Activated naive CD4-positive, alpha-beta T cell treated with anti-CD3 and anti-CD28 coated beads, Interleukin-2, amount 50 U/mL, for 16 hours (primary cell): ENCODE measurements at places on chromosomes 2 and 18.

- no peak for DNase-seq
Observed at GRCh38 chr2:181374781-181375675, 82.2 kb upstream of the ITGA4 start.

GRCh38 chr2:109284826-109285225 lies 155.8 kb downstream of the SH3RF3 start:
- no peak for DNase-seq

- peak; percentile 55 for DNase-seq
Observed at GRCh38 chr2:173354582-173355131, at the start of gene CDCA7. Gene CDCA7, plus strand, starts transcription at chr2:173354872. Its CDS starts 92 bp downstream, at chr2:173354964.

DNA sequence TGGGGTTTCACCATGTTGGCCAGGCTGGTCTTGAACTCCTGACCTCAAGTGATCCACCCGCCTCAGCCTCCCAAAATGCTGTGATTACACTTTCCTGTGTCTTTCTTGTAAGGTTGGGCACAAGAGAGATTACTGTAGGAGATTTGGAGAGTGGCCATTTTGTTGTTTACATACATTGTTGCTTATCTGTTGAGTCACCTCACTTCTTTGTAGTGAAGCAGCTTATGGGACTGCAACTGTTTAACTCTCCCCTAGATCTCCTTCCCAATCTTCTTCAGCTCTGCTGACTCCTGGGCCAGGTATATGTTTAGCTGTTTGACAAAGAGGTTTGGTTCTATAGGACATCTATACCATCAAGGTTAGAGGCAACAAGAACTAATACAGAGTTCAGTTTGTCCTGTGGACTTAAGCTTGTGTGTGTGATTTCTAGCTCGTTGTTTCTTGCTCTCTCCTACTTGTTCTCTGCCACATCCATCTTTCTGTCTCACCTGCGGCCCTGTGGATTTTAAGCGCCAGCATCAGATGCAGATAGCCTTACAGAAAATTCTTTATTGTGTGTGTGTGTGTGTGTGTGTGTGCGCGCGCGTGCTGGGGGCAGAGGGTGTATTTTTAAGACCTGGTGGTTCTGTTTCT lies 95.4 kb downstream of the HAUS1 start:
- DNase-seq = no peak

- no peak for DNase-seq
Observed at GRCh38 chr2:129734343-129735034, 245.0 kb upstream of the RAB6C start.

DNA sequence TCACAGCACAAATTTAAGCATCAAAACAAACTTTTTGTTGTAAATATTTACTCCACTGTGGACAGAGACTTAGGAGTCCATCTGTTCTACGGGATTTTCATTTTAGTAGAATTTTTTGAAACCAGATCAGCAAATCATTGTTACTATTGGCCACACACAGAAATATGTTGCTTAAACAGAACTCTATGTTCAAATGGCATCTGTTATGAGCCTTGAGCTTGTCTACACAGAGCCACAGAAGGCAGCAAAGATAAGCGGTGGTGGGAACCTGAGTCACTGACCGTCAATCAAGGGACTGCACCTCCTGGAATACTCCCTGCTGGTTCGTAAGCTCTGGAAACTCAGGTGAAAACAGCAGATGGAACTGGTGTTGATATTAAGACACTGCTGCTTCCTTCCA lies 156.8 kb downstream of the TMEM200C start:
- no peak for DNase-seq

DNA sequence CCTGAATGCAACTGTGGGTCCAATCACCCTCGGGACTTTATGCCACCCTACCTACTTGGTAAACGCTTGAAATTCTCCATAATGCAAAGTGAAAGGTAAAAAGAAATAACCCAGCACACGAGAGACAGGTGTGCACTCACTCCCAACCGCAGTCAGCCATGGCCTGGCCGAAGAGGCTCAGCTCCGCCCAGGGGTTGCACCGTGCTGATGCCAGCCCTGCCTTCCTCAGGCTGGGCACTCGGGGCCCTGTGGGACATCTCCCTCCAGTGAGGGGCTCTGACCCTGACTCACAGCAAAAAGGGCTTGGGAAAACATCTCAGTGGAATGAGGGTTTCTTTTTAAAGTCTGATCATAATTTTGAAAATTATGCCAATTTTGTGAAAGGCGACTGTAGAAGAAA lies 13.3 kb downstream of the SLC66A2 start:
- DNase-seq = no peak

GRCh38 chr2:180959787-180960186 lies 20.6 kb upstream of the UBE2E3 start:
- no peak for DNase-seq

- peak; percentile 41 for DNase-seq
Observed at GRCh38 chr2:10042301-10043161, 819 bp upstream of the KLF11 start.

- DNase-seq = no peak
Observed at GRCh38 chr2:234313558-234313957, 183.3 kb downstream of the ARL4C start.

GRCh38 chr2:204260901-204261300 lies 284.4 kb upstream of the PARD3B start:
- no peak for DNase-seq

GRCh38 chr2:64972876-64973275 lies 16.3 kb upstream of the SLC1A4 start:
- no peak for DNase-seq

DNA sequence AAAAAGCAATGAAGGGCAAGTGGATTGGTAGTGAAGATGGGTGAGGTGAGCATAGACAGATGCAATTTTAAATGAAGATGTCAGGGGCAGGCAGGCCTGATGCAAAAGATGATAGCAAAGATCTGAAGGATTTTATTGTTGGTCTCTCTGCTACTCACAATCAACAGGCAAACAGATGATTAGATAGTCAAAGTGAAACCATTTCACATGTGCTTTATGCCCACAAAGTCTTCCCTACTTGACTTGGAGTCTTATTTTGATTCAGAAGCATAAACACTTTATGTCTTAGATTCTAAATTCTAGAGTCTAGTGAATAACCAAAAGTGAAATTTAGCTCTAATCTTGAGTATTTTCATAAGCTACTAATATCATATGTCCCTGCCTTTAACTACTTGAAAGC lies 153.8 kb upstream of the HNRNPA3 start:
- DNase-seq = no peak

GRCh38 chr18:55252053-55252675 lies 292.9 kb upstream of the CCDC68 start:
- no peak for DNase-seq

GRCh38 chr2:230870544-230871360 lies 6.0 kb downstream of the ITM2C start:
- DNase-seq = no peak

DNA sequence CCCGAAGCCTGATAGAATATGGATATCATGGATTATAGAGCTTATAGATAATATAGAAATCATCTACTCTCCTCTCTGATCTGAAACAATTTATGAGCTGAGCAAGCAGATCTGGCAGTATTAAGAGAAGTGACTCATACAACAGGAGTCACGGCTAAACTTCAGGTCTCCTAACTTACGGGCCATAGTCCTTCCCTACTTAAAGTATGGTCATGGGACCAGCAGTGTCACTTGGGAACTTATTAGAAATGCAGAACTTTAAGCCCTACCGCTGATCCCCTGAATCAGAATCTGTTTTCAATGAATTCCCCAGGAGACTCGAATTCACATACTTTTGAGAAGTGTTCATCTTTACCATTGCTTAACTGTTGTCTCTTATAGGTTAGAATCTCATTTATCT lies 195.7 kb upstream of the FANCL start:
- DNase-seq = no peak

- no peak for DNase-seq
Observed at GRCh38 chr2:1757567-1757966, 13.3 kb upstream of the PXDN start.

DNA sequence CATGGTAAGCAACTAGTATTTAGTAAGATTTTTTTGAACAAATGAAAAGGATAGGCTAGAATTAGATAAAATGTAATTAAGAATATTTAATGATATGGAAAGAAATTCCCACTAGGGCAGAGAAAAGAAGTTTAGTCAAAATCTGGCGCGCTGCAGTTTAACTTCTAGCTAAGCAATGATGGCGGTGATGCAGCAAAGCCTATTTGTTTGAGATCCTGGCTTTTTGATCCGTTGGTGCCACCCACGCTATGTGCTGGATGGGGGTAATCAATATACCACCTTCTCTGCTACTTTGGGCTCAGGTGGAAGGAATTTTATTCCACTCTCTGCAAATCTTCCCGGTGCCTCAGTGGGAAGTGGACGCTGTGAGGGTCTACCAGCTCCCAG lies 421 bp upstream of the FAM171B start:
- DNase-seq = no peak

- no peak for DNase-seq
Observed at GRCh38 chr2:191995285-191995684, 148.4 kb upstream of the CAVIN2 start.

DNA sequence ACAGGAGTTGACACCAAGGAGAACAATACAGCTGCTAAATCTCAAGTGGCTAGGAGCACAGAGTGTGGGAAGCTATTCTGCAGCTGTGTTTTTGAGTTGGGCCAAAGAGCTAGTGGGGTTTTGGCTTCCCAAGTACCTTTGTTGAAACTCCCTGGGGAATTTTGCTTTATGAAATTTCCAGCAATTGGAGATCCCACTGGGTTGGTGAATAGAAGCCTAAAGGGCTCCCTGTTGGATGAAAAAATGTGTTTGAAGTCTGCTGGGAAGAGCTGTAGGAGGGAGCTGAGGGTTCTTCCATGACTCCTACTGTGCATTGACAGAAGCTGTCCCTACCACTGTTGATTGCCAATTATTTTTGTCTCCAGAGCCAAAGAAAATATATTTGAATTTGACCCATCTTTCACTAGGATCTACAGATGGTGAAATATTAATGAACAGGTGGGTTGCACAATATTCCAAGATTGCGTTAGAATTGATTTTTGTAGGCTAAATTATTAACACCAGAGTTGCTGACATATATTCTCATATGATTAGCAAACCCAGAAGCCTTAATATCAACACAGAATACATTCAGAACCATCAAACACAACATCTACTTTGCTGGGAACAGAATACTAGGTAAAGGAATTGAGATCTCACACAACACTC lies 95.4 kb upstream of the CYP1B1 start:
- DNase-seq = no peak

DNA sequence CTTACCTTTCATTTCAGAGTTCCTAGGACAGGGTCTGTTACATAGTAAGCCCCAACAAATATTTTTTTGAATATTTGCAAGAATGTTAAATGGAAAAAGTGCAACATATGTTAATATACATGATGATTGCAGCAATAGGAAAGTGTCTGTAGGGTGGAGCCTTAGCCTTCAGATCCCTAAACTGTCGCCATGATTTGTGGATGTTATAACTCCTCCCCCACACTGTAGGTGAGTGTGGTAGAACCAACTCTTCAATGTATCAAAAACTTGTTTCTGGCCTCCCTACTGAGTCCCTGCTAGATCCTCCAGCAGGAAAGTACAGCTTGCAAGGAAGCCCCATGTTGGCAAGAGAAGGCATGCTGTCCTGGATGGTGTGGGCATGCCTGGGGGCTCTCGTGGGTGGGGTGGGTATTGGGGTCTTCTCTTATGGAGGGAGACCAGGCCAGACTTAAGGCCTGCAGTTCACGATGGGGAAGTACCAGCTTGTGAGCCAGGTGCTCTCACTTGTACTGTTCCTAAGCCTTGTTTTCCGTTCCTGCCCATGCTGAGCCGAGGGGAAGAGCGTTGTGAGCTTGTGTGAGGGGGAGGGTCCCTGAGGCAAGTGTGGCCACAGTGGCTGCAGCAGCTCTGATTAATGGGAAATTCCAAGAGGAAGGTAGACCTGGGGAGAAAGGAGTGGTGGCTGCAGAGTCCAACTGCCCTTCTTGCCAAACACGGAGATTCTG lies 11.4 kb downstream of the FHOD3 start:
- DNase-seq = no peak

DNA sequence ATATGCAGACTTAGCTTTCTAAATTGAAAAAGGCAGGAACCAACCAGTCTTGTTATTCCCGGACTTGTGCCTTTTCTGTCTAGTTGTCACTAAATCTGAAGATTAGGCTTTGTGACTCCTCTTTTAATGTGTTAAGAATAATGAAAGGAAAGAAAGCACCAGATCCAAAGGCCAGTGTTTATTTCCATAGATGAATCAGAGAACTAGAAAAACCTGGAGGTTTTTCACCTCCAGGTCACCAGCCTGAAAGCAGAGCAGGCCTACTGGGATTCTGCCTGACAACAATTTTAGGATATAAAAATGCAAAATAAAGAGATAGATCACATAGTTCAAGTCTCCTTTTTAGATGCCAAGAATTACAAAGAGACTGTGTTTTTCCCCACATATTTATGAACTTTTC lies 160.4 kb downstream of the GULP1 start:
- DNase-seq = no peak

- DNase-seq = no peak
Observed at GRCh38 chr2:228681426-228681825, 499.9 kb upstream of the SPHKAP start.

GRCh38 chr18:6249170-6249569 lies 165.5 kb downstream of the L3MBTL4 start:
- no peak for DNase-seq

DNA sequence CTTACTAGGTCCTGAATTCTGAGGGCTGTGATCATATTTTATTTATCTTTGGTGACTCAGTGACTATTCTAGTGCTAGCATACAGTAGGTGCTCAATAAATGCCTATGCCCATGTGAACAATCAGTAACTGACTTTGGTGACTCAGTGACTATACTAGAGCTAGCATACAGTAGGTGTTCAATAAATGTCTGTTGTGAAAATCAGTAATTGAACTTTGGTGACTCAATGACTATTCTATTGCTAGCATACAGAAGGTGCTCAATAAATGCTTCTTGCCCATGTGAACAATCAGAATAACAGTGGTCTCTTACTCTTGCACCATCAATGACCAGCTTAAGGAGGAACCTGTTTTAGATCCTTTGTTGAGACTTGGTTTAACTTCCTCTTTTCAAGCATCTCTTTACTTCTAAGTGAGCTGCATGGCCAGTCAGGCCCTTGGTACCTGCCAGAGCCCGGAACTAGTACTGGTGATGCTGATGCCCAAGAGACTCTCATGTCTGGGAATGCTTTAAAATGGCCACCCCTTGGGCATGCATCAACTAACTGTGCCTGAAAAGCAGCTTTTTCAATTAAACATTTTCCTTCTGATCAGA lies 214.9 kb upstream of the SPRED2 start:
- DNase-seq = no peak

- no peak for DNase-seq
Observed at GRCh38 chr2:233288663-233289062, 19.0 kb upstream of the SAG start.

- no peak for DNase-seq
Observed at GRCh38 chr2:46304635-46305034, 7.4 kb downstream of the EPAS1 start.

DNA sequence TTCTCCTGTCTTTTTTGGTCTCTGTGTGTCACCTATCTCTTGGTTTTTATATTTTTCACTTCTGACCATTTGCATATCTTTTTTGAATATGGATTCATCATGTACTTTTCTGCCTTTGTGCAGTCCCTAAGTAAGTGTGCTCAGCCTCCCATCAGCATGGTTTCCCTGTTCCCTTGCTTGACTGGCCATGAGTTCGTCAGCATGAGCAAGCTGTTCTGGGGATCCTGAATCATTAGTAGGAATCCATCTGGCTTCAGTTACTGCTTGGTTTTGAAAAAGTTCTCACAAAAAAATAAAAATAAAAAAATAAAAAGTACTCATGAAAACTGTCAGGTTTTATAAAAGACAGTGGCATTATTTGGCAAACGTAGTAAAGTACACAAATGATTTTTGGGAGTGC lies 144.1 kb downstream of the NCOA1 start:
- DNase-seq = no peak

GRCh38 chr18:36415171-36415570 lies 117.7 kb downstream of the FHOD3 start:
- no peak for DNase-seq
